ENCODE measurements at places on chromosomes 1 and 21.

DNA sequence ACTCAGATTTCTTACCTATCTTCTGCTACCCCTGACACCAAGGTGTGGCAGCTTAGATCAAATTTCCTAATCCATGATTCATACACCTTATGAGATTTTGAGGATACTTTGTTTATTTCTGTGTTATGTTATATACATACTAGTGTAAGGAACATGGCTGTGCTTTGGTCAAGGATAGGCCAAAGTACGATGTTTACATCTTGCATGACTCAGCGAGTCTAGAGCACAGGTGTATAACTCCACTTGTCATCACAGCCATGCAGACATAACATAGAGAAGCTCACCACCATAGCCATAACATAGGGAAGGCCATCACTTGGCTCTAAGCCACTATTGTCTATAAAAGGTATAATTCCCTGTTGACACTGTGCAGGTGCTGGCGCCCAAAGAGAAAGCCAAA is 61.2 kb downstream of the GBP6 start:
- DNase-seq, result no peak

- peak; percentile 57 for DNase-seq
Measured at GRCh38 chr21:36260030-36260787, 59.8 kb upstream of the MORC3 start.

GRCh38 chr1:157371826-157372225 is 180.5 kb downstream of the FCRL5 start:
- DNase-seq, result no peak

DNA sequence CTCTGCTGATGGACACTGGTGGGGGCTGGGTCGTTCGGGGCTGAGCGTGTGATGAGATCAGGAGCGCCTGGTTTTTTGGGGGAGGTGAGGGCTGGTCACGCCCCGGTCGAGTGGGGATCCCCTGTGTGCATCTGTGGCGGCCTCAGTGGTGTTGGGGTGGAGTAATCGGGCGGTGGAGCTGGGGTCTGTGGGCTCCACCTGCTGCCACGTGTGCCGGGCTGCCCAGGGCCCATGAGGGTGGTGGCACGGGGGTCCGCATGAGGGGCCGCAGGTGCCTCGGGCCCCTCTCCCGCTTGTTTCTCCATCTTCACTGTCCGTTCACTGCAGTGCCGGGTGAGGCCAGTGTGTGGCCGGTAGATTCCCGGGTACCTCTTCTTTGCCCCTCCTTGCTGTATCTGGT is 17.2 kb downstream of the PRKCZ start:
- DNase-seq, result peak; percentile 12

DNA sequence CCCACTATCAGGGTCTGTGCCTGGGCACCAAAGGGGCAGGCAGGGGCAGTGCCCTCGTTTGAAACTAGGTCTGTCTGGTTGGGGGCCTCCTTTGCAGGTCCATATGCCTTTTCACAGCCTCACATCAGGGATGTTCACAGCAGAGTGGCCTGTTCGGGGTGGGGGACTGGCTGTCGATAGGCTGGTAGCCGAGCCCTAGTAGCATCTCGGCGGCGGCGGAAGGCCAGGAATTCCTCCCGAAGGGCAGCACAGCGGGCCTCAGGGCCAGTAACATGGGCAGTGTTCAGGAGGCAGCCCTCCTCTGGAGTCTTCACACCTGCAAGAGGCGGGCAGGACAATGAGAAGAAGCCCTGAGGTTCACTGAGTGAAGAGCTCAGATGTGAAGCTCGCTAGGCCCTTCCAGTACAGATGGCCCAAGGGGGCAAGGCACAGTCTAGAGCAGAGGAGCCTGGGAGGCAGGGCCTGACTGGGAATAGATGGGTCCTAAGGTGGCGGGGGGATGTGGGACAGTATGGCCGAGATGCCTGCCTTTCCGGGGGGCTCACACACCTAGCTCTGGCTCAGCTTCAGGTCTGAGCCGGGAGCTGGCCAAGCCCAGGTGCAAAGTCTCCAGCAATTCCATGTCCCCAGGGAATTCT is 2.0 kb upstream of the TAGLN2 start:
- no peak for DNase-seq

- peak; percentile 66 for DNase-seq
Measured at GRCh38 chr1:172533513-172534151, 682 bp downstream of the SUCO start.

DNA sequence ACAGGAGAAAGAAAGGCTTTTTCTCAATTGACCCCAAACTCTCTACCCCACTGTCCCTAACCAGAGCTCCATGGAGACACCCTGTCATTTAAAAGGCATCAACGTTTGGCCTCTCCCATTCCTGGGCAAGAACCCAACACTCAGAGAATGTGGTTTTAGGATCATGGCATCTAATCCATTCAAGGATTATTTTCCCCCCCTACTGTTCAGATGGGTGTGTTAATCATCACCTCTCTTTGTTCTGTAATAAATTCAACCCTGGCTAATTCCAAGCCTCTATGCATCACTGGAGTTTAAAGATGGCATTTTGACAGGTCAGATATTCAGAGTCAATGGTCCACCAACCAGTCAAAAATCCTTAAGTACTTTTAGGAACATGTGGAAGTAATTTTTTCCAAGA is 42.7 kb downstream of the TBX15 start:
- DNase-seq, result no peak
